ENCODE measurements at places on chromosomes 6 and 20. TPM values are rescaled to one million over a fixed set of nuclear protein-coding genes. Genes with fewer than 3 reads are reported as not detected.

ABCC10 gene
- total RNA-seq: 30.2 TPM

ZC2HC1B gene
- not detected for total RNA-seq

KHDRBS2 gene
- not detected for total RNA-seq

HTR1B gene
- not detected for total RNA-seq

MSH5 gene
- total RNA-seq: 158 TPM

ZNF311 gene
- 0.16 TPM for total RNA-seq

- no peak for DNase-seq
Measured at GRCh38 chr20:10837901-10838300, 164.1 kb upstream of the JAG1 start.

GRCh38 chr20:4726710-4727397 is 5.1 kb downstream of the PRND start:
- DNase-seq: no peak

GRCh38 chr20:62485062-62485700 is 9.4 kb upstream of the GATA5 start:
- no peak for DNase-seq

- no peak for DNase-seq
Measured at GRCh38 chr20:50645253-50646068, 45.9 kb downstream of the RIPOR3 start.

DNA sequence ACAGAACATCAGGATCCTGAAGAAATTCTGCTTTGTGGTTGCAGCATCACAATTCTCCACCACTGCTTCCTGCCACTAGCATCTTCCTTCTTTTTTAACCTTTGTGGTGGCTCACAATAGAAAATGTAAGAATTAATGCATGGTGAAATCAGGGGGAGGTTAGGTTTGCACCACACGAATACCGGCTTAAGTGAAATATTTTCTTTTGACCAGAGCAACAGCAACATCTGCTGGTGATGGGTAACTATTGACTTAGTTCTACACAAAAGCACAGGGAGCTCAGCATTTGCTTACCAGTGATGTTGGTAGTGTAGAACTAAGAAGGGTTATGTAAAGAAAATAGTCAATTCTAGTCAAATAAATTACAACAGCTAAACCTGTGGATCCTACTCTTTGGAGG is 280.5 kb downstream of the SYNE1 start:
- DNase-seq: no peak

DNA sequence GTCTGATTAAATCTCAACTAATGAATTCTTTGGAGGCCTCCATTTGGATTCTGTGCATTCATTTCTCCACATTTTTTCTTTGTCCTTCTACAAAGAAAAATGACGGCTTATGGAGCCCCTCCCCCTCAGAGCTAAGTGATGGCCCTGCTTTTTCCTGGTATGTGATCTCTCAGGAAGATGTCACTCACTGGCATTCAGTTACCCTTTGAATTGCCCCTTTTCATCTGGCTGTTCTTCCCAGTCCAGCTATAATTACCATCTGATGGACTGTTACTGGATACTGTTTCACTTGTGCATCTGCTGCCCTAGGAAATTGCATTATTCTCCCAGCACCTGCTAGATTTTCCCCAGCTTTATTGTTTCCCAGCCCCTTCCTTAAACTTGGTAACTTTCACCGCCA is 151.9 kb downstream of the CFAP61 start:
- no peak for DNase-seq

DNA sequence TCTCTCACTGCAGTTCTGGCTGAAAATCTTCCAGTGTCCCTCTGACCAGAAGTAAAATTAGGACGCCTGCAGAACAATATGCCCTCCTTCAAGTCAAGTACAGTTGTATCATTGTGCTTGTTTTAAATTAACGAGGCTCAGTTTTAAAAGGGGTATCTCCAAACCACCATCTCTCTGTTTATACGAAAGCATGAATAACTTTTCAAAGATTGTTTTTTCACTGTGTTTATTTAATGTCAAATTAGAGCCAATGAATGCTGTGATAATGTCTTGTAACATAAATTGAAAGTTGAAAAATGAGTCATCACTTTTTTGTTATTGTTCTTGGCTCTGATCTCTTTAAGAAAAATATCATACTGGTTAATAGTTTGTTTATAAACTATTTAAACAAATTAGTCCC is 230.7 kb upstream of the THEMIS start:
- DNase-seq: no peak

DNA sequence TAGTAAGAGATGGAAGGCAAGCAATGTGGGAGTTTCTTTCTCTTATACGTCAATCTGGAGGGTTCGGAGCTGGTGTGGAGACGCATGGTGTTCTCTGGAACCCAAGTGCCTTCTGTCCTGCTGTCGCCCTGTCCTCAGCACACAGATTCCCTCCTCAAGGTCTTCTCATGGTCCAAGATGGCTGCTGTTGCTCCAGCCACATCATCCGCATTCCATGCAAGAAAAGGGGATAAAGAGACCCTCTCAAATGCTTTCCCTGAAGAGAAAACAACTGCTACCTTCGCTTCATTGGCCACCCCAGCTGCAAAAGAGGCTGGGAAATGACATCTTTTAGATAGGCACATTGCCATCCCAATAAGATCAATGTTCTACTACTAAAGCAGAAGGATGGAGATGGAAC is 151.2 kb downstream of the ANKRD60 start:
- no peak for DNase-seq

- no peak for DNase-seq
Measured at GRCh38 chr6:154742891-154743290, 9.7 kb downstream of the SCAF8 start.

Data from activated naive CD4-positive, alpha-beta T cell treated with anti-CD3 and anti-CD28 coated beads, Interleukin-2, amount 50 U/mL, for 72 hours (primary cell).